Stimulated activated CD4-positive, alpha-beta T cell treated with anti-CD3 and anti-CD28 coated beads, Interleukin-15, amount 100 ng/mL, for 1 hour (primary cell): ENCODE measurements at places on chromosomes 1 and 21.

GRCh38 chr1:90402893-90403849 is 313.9 kb downstream of the BARHL2 start:
- DNase-seq = no peak

- no peak for DNase-seq
Observed at GRCh38 chr1:19505693-19506457, 20.5 kb upstream of the CAPZB start.

DNA sequence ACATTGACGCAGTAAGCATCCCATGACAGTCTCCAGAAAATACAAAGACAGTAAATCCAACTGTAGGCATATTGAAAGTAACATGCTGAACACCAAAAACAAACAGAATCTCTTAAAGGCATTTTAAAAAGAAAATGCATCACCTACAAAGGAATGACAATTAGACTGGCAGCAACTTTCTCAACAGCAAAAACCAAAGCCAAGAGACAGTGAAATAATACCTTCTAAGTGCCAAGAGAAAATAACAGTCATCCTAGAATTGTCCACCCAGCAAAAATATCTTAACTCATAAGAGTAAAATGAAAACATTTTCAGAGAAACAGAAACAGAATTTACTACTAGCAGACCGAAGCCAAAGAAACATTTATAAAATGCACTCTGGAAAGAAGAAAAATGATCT is 20.0 kb downstream of the CCDC185 start:
- no peak for DNase-seq

DNA sequence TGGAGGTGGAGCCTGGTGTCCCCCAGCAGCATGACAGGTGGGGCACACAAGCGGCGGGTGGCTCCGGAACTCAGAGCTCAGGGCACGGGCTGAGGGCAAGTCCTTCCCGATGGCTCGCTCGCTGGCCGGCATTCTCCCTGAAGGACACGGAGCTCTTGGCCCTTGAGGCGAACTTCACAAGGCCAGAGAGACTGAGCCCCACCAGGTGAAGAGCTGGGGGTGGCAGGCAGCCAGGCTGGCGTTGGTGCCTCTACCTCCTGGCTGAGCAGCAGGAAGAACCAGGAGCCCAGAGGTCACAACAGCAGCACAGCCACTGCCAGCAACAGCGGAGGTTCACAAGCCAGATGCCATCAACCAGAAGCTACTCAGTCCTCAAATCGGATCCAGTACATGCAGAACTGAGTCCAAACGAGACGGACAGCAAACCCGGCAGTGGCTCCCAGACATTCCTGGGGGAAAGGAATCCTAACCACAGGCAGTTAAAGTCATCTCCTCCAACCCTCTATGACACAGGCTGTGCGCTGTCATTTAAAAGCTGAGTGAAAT is 54.1 kb downstream of the NPHP4 start:
- no peak for DNase-seq

DNA sequence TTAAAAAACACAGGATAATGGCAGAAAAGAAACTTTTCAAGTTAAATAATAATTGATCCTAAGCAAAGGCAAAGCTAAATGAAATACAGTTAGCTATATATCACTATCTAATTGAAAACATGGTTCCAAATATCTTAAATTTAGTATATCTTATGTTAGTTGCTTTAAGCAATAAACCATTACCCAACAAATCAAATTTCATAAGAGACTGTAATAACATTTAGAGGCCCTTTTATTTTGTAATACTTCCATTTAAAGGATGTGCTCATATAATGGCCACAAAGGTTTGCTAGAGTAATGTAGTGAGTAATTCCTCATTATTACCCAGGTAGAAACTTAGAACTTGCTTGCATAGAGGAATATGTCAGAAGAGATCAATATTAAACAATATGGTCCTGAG is 32.3 kb downstream of the RPL5 start:
- DNase-seq = no peak

DNA sequence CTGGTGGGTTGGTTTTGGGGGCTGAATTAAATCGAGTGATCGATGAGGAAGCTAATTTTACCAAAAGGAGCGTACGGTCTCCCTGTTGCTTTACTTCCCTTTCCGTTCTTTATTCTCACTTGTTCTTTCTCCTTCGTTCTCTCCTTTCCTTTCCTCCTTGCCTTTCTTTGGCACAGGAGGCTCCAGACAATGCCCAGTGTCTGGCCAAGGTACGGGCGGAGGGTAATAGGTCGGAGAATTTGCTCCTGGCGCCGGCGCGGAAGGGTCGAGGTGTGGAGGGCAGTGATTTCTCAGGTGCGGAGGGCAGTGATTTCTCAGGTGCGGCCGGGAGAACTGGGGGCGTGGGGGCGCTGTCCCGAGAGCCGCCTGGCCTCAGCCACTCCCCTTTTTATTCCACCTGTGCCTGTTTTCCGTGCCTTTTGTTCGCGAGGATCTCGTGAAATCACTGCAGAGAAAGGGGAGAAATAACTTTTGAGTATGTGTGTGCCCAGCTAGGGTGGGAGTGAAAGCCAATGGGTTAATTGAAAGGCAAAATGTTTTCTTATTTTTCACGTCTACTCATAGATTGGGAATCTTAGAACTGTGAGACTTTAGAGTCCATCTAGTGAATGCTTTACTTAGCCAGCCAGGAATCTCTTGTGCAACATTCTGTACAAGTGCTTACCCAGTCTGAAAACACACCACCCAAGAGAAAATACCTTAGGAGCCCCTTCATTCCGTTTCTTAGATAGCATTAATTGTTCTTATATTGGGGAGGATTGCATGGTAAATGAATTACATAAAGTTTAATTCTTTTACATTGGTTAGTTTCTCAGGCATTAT is 1.3 kb downstream of the FNBP1L start:
- DNase-seq = no peak

GRCh38 chr1:213452501-213452900 is 401.5 kb downstream of the RPS6KC1 start:
- DNase-seq = no peak

DNA sequence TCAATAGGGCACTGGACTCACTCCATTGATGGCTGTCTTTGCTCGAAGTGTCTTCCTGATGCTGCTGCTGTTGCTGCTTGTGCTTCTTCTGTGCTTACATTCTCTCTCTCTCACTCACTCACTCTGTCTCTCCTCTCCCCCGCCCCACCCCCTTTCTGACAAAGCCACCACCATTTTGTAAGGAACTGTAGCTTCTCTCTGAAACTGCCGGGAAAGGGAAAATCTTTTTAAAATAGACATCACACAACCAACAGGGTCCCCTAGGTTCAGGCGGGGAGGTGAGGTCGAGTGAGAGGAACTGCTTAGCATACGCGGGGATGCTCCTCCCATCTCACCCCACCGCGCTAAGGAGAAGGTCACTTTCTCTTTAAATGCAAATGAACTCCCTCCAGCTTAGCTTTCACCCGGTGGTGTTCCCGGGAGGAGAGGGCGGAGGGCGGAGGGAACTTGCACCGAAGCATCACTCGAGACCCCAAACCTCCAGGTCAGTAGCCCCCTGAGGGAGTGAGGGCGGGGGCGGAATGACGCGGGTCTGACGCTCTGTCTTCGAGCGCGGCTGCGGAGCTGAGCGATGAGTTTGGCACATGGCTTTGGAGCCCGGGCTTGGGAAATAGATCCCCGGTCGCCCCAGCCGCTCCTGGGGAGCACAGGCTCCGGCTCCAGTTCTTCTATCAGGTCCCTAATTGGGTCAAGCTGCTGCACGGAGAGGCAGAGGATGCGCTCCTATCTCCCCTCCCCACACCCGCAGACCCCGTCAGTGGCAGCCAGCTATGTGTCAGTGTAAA is at the start of gene CCDC28B:
Gene CCDC28B (plus strand): TSS at position 370 of the 785 bp plus-strand sequence. CDS start 1,341 bp downstream, outside the sequence.
- no peak for DNase-seq

GRCh38 chr1:5758859-5759578 is 233.2 kb downstream of the NPHP4 start:
- DNase-seq = no peak

DNA sequence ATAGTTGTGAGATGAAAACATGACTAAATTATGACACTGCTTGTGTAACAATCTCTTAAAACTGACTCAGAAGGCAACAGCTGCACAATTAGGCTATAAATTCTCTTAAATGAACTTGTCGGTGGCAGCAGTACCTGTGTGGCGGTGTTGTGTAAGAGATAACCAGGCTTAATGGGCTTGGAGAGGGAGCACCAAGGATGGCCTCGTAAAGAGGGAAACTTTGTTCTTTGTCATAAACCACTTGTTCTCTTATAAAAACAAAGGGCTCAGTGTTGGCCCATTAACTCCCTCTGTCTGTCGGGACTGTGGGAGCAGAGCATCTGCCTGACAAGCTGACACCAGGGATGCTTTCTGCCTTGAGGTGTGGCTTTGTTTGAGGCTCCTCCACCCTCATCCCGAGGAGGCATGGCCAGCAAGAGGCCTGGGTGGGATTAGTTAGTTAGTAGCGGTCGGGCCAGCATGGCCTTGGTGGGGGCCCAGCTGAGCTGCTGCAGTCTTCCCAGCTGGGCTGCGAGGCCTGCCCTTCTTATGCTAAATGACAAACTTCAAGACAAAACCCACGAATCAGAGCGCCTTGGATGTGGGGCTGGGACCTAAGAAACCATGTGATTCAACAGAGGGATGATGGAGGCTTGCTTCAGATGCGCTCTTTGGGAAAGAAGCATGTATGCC is 171.4 kb downstream of the CAMTA1 start:
- DNase-seq = no peak
